ENCODE measurements at places on chromosomes 6 and 20.

DNA sequence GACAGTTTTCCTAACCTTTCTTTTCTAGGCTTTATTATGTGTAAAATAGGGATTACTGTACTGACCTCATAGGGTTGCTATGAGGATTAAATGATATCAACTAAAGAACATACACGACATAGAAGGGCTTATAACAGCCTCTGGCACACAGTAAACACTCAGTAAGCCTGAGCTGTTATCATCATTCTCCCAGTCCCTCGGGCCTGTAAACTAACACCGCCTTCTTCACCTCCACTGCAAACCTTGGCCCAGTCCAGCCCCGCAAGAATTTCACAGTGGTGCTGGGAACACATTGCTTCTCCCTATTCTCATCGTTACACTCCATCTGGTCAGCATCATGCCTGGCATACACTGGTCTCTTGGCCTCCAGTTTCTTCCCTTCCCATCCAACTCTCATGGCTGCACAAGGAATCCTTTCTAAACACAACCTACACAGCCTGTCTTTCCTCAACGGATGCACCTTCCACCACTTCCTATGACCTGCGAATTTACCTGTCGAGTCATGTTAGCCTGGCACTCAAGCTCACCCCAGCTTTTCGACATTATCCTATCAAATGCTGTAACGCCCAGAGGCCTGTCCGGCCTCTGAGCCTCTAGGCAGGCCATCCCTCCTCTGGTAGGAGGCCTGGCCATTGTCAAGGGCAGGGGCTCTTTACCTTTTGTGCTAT lies 92.1 kb downstream of the FYN start:
- no peak for DNase-seq

GRCh38 chr6:142760152-142760551 lies 184.8 kb downstream of the HIVEP2 start:
- DNase-seq, result no peak

DNA sequence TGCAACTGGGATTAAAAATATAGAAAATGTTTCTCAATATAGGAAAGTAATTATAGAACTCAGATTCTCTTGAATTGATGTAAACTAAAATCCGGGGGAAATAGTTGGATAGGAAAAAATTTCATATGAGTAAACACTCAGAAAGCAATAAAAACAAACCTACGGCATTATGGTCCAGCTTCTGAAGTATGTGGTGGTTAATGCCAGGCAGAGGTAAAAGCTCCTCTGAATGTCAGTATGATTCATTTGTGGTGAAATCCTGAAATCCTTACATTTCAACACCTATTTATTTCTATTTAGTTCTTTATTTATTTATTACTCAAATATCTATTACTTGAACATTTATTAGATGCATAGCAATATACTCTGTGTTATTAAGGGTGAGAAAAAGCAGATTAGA lies 145.1 kb downstream of the RIMS1 start:
- no peak for DNase-seq

DNA sequence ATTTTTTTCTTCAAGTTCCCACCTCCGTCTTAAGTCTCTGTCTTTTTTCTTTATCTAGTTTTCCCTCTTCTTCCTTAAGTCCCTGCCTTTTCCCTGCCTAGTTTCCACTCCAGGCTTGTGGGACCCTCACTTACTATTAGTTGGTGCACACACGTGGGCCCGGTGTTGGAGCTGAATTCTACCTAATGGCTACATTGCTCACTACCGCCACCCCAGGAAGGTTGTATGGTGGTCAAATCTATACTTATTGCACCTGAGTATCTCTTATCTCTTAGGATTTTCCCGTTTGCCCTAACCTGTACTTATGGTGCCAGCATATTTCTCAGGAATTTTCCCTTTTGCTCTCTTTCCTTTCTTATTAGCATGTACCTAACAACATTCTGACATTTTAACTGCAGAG lies 692.8 kb downstream of the EPM2A start:
- no peak for DNase-seq

- no peak for DNase-seq
These were observed 54.7 kb upstream of the HFE start for GRCh38 chr6:26032340-26033084.

Measured in substantia nigra (tissue), 51 donors.